Chondrocyte (in vitro differentiated cells): ENCODE measurements at places on chromosomes 5 and 9. TPM values are rescaled to one million over a fixed set of nuclear protein-coding genes. Genes with fewer than 3 reads are reported as not detected.

The HRCT1 gene
- total RNA-seq = 7.2 to 16.6 TPM (median 7.8 TPM) in 3 replicates

The CTNND2 gene
- 1.0 to 2.1 TPM (median 1.9 TPM) in 3 replicates for total RNA-seq

The PCAT7 gene
- total RNA-seq = 8.1 to 10.2 TPM (median 8.7 TPM) in 3 replicates

The SPATA31D4 gene
- not detected in 3 replicates for total RNA-seq

The MEGF9 gene
- 20.6 to 23.2 TPM (median 21.2 TPM) in 3 replicates for total RNA-seq

The FGF18 gene
- 1.7 to 18.1 TPM (median 2.1 TPM) in 3 replicates for total RNA-seq

The GAPVD1 gene
- total RNA-seq = 46.2 to 57.0 TPM (median 47.9 TPM) in 3 replicates

The GLDC gene
- total RNA-seq = 0.25 to 0.48 TPM (median 0.44 TPM) in 3 replicates

The AQP7 gene
- 0.30 to 0.80 TPM (median 0.33 TPM) in 3 replicates for total RNA-seq

The DPYSL3 gene
- 60.2 to 63.1 TPM (median 60.4 TPM) in 3 replicates for total RNA-seq

The SLC6A3 gene
- total RNA-seq = not detected in 3 replicates

The SLCO6A1 gene
- total RNA-seq = 0.82 to 1.8 TPM (median 1.1 TPM) in 3 replicates

The UBLCP1 gene
- total RNA-seq = 31.7 to 35.5 TPM (median 33.2 TPM) in 3 replicates

The LCN15 gene
- total RNA-seq = not detected in 3 replicates

The TARS1 gene
- 109 to 254 TPM (median 253 TPM) in 3 replicates for total RNA-seq

The NDUFS6 gene
- 23.7 to 31.3 TPM (median 25.7 TPM) in 3 replicates for total RNA-seq

The PCDHA1 gene
- not detected in 3 replicates for total RNA-seq

The PIK3R1 gene
- 56.2 to 63.1 TPM (median 60.7 TPM) in 3 replicates for total RNA-seq

The ARID3C gene
- total RNA-seq = 0.20 TPM in 1 of 3 replicates, not detected in the others

The RANBP3L gene
- 1.2 to 5.0 TPM (median 1.2 TPM) in 3 replicates for total RNA-seq

The RAB14 gene
- 58.6 to 68.0 TPM (median 64.3 TPM) in 3 replicates for total RNA-seq

The RORB gene
- not detected in 3 replicates for total RNA-seq

The SLC25A2 gene
- 0.15 to 0.48 TPM (median 0.41 TPM) in 3 replicates for total RNA-seq

The PLEKHG4B gene
- 1.4 to 10.2 TPM (median 2.0 TPM) in 3 replicates for total RNA-seq

The SLC45A2 gene
- 0.12 to 0.51 TPM in 2 of 3 replicates, not detected in the other for total RNA-seq

The TMEM215 gene
- total RNA-seq = not detected in 3 replicates

The IL9 gene
- not detected in 3 replicates for total RNA-seq

The CCNO gene
- 1.7 to 2.0 TPM in 2 of 3 replicates, not detected in the other for total RNA-seq

The FAT2 gene
- 2.2 to 20.9 TPM (median 2.3 TPM) in 3 replicates for total RNA-seq
